Esophagus muscularis mucosa (tissue), 4 donors: ENCODE measurements at places on chromosomes 11 and 22.

DNA sequence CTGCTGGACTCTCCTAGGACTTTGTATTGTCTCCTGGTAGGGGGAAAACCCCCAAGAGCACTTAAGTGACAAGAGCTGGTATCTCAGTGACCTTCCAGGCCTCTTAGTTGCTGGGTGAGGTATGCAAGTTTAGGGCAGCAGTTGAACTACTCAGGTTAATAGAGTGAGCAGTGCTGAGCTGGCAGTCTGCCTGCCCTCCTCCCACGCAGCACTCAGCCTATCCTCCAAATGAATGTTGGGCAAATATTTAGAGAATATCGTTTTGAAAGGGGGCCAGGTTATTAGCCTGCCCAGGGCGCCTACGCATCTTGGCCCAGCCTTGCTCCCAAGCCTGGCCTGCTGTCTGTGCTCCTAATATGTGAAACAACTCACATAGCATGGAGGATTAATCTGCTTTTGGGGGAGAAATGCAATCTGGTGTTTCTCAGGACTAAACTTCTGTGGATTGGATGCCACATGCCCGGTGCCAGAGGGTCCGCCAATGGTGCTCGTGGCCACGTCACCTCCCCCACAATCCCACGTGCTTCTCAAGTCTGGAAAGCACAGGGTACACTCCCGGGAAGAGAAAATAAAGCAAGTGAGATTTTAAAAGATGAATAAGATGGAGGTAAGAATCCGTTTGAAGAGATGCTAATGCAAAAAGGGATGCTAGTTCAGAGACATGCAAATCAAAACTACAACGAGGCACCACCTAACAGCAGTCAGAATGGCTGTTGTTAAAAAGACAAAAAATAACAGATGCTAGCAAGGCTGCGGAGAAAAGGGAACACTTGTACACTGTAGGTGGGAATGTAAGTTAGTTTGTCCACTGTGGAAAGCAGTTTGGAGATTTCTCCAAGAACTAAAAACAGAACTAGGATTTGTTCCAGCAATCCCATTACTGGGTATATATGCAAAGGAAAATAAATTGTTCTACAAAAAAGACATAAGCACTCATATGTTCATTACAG is 67.7 kb downstream of the SPON1 start:
- peak; percentile 17 for DNase-seq

DNA sequence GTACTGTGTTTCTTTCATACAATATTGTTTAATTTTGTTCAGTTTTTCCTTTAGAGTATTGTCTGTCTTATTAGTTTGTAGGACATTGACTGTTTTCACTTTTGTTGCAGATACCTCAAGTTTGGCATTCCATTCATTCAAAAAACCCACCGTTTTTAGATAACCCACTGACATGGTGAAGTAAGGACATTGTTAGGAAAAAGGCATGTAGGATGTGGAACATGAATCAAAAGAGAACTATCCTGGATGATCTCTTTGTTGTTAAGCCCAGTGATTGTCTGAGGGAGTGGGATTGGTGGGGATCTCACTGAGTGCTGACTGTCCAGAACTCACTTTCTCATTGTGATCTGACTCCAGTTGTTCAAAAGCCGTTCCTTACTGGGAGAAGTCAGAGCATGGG is 119.3 kb downstream of the TEAD1 start:
- no peak for DNase-seq

DNA sequence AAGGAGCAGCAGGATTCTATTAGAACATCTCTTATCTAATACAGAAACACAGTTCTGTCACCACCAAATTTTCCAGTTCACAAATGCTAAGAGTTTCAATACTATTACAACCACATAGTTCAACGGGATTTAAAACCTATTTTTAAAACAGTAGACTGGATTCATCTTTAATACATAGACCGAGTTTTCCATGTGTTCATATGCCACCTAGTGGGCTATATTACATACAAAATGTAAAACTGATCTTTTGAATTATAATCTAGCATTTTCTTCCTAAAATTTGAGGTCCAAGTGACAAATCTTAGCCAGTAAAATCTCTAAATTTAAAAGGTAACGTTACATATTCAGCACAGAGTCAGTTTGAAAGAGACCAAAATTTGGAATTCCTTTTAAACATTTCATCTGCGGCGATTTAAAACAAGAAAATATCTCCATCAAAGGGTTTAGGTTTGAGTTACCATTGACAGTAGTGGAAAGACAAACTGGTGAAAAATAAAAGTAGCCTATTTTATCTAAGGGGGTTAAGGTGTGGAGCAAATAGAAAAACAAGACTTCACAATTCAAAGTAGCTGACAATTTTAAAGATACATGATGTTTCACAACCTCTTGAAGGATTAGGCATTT is 269.3 kb upstream of the MPPED2 start:
- no peak for DNase-seq

- no peak for DNase-seq
Measured at GRCh38 chr11:87666730-87667129, 508.5 kb downstream of the RAB38 start.

DNA sequence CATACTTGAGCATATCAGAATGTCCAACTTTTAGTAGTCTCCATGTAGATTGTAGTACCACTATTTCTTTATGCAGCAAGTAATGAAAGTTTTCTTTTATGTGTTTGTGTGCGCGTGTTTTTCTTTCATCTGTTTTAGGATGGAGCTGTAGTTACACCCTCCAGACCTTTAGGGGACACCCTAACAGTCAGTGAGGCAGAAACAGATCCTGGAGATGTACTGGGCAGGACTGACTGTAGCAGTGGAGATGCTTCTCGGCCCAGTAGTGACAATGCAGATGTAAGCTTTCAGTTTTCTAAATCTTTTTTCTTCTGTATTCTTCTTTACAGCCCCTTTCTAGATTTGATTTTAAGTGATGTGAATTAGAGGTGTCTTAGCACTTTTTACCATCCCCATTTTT is 79.9 kb upstream of the GRIK4 start:
- DNase-seq = no peak

DNA sequence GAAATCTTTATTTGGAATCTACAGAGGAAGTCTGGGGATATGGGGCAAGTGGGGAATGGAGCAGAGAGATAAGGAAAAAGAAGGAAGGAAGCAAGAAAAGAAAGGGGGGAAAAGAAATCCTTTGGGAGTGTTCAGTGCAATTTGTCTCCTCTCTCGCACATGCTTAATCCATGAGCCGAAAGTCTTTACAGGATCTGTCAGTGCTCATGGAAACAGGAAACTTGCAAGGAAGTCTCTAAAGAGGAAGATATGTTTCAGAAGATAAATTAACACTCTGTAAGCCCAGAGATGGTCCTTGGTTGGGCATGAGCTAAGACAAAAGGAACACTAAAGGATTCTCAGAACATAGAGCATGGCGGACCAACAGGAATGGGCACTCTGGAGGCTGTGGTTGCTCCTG is 47.9 kb upstream of the FLI1 start:
- DNase-seq = peak; percentile 0

DNA sequence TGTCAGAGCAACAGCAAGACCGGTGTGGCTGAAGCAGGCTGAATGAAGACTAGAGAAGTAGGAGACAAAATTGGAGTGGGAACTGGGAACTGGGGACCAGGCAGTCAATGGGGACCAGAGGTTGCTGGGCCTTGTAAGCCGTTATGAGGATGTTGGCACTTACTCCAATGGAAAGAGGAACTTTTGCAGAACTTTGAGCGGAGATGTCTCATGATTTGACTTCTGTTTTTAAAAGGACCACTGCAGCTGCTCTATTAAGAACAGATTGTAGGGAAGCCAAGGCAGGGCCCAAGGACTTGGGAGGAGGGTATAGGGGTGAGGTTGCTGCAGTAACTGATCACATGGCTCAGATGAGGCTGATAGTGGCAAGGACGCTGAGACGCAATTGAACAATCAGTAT is 34.2 kb downstream of the IL18 start:
- no peak for DNase-seq

GRCh38 chr11:10398525-10398924 is 56.5 kb upstream of the AMPD3 start:
- peak; percentile 92 for DNase-seq
